Occipital lobe (tissue), 3 donors: ENCODE measurements at places on chromosomes 6 and 20. TPM values are rescaled to one million over a fixed set of nuclear protein-coding genes. Genes with fewer than 3 reads are reported as not detected.

DNA sequence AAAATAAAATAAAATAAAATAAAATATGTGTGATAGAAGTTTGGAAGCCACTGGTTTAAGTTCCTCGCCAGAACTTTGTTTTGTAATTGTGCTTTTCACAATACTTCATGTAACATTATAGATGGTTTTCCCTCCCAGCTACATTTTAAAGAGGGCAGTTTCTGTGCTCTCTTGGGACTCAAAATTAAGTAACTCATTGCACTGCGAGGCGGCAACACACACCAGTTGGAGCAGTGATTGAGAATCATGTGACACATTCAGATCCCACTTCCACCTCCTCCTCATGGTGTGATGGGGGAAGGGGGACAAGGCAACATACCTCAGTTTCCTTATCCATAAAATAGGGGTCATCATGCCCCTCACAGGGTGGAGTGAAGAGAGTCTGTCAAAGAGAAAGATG, 7.5 kb downstream of the C2 start:
- no peak for DNase-seq

- DNase-seq = no peak
Measured at GRCh38 chr6:105568751-105569150, 165.9 kb upstream of the PREP start.

DNA sequence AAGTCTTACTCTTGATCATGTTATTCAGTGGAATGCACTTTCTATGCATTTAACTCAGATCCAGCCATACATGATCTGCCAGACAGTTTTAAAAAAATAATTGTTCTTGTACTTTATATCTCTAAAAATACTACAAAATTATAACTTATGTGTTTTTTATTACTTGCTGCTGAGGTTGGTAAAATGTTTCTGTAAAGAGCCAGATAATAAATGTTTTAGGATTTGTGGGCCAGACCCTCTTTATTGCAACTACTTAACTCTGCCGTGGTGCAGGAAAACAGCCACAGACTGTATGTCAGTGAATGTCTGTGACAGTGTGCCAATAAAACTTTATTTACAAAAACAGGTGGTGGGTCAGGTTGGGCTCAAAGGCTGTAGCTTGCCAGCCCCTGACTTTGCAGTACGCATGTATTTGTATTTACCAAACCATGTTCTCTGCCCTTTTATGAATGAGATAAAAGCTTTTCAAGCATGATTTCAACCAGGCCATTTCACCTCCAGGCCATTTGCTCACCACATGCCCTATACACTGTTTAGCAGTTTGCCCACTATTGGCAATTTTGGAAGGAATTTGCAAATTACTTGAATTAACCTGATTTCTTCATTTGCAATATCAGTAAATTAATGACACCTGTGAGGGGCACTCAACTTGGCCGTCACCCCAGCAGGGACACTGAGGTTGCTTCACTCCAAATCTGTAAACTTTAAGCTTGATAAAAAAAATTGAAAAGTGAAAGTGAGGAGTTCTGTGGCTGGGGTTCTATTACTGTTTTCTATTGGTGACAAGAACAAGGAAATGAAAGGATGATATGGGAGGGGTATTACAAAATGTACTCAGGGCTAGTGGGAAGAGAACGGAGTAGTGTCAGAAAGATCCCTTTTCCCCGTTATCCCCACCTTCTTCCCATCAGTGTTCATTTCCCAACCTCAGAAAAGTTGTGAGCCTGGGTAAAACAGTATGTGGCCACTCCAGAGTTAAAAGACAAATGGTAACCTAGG, 133.4 kb downstream of the CEBPB start:
- no peak for DNase-seq

DNA sequence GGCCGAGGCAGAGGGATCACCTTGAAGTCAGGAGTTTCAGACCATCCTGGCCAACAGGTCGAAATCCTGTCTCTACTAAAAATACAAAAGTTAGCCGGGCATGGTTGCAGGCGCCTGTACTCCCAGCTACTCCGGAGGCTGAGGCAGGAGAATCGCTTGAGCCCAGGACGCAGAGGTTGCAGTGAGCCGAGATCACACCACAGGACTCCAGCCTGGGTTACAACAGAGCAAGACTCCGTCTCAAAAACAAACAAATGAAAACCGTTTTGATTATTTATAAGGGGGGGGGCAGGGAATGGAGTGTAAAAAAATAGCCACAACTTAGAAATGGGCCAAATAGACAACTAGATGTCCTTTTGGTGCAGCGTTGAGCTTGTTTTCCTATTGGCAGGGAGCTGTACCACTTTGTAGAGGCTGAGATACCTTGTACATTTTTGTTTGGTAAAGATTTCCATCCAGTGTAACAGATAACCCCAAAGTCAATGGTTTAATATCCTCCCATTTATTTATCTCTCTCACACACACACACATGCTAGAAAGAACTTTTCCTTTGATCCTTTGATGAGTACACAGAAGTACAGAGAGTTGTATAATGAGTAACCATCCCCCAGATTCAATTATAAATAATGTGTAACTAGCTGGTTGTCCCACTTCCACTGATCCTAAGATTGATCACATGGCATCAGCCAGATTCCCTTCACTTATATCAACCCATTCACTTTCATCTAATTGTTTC, 477.5 kb downstream of the PRKN start:
- DNase-seq = no peak

DNA sequence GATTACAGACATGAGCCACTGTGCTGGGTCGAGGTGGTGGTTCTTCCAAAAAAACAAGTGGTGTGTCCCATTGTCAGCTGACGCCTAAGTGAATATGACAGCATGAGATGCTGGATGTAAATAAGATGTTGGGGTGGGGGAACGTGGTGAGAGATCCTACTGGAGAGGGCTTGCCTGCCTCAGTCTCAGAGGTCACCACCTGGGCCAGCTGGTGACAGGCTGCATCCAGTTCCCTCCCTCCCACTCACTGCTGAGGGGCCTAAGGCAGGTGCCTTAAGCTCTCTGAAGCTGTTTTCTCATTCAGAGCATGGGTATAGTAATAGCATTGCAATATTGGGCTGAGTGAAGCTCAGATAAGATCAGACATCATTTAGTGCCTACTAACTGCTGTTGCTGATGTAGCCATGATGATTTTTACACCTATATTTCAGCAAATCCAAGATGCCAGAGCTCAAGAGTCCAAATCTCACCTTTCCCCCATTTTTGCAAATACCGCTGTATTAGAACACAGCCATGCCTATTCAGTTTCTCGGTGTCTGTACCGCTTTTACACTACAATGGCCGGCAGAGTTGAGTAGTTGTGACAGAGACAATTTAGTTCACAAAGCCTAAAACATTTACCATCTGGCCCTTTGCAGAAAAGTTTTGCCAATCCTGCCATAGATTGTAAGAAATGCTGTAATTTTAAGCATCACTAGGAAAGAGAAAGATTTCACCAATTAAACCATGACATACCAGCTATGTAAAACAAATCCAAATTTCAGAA, 171.3 kb downstream of the ANKRD60 start:
- no peak for DNase-seq

DNA sequence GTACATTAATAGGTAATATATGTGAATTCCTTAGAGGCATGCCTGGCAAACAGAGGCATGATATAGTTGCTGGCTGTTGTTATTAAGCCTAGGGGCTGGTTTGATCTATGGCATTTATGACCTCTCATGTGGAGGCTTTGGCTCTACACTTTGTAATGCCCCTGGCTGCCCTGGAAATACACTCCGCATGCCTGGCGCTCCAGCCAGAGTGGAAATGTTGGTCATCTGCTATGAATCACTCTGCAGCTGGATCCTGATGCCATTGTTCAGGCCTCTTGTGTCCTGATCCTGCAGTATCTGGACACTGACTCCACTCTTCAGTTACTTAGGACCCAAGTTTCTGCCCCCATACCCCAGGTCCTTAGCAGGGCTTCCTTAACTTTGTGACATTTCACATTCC, 200.5 kb upstream of the PCSK2 start:
- no peak for DNase-seq

GRCh38 chr6:106609699-106610098, 19.6 kb downstream of the RTN4IP1 start:
- DNase-seq = no peak

DNA sequence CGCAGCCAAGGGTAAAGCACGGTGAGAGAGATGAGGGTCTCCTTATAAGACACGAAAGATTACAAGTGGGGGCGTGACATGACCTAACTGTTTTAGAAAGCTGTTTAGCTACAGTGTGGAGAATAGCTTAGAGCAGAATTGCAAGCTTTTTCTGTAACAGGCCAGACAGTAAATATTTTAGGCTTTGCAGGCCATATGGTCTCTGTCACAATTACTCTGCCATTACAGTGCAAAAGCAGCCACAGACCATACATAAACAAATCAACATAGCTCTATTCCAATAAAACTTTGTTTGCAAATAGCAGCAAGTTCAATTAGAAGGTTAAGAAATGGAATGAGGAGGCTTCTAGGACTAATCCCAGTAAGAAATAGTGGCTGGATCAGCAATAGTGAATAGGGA, 16.8 kb downstream of the PGM3 start:
- no peak for DNase-seq

- DNase-seq = no peak
Measured at GRCh38 chr20:62482974-62483373, 7.2 kb upstream of the GATA5 start.

- no peak for DNase-seq
Measured at GRCh38 chr6:98137391-98137790, 697.0 kb upstream of the POU3F2 start.

GRCh38 chr6:105449756-105450390, 47.0 kb upstream of the PREP start:
- DNase-seq = no peak

GRCh38 chr6:48101290-48101689, 9.7 kb downstream of the PTCHD4 start:
- no peak for DNase-seq

- no peak for DNase-seq
Measured at GRCh38 chr6:11552442-11552841, 14.9 kb downstream of the TMEM170B start.

DNA sequence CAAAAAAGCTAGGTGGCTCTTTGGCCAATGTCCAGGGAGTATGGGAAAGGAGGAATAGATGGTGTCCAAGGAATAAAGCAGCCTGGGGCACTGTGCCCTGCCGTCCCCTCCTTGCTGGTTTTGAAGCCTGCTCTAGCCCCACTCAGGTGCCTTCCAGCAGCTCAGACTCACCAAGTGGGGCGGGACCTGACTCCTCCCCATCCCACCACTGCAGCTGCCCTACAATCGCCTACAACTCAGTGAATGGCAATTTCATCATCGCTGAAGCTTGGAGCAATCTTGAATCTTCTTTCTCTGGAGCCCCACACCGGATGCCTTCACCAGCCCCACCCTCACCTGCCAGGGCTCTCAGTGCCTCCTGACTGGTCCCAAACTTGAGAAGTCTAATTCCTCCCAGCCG, 56.4 kb upstream of the NXT1 start:
- DNase-seq = no peak

GRCh38 chr6:21281366-21281765, 312.2 kb upstream of the SOX4 start:
- no peak for DNase-seq

- DNase-seq = no peak
Measured at GRCh38 chr6:132192631-132193030, 208.6 kb downstream of the MOXD1 start.

DNA sequence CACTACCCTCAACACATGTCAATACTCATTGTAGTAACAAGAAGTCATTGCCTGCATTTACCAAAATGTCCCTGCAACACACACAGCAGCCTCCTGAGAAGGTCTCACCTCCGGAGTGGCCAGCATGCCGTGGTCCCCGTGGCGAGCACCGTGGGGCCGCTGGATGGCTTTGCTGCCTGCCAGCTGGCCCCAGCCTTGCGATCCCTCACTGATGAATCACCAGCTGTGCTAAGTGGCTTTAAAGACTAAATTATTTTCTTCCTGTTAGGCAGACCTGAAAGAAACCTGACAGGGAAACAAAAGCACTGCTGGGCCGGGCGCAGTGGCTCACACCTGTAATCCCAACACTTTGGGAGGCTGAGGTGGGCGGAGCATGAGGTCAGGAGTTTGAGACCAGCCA, 306.7 kb downstream of the CDH4 start:
- no peak for DNase-seq

GRCh38 chr6:18360188-18360587, 27.0 kb upstream of the RNF144B start:
- no peak for DNase-seq

The ZNF831 gene
- total RNA-seq = under 0.01 TPM

The ABHD16B gene
- not detected for total RNA-seq

The VARS1 gene
- 25.6 TPM for total RNA-seq

The CPXM1 gene
- 7.8 TPM for total RNA-seq

The RNF182 gene
- total RNA-seq = 73.6 TPM

The SCUBE3 gene
- total RNA-seq = 1.7 TPM

The FAM50B gene
- total RNA-seq = 20.6 TPM

The SUMO4 gene
- total RNA-seq = 7.3 TPM

The SAMD3 gene
- 15.6 TPM for total RNA-seq

The NKAPL gene
- 4.1 TPM for total RNA-seq

The KCNB1 gene
- total RNA-seq = 5.8 TPM

The GNRH2 gene
- total RNA-seq = not detected

The SOBP gene
- 56.9 TPM for total RNA-seq

The OR2J2 gene
- not detected for total RNA-seq

The DAAM2 gene
- total RNA-seq = 14.0 TPM

The PRSS16 gene
- total RNA-seq = not detected

The FOXC1 gene
- total RNA-seq = 4.8 TPM
